ENCODE measurements at places on chromosomes 12 and 14. TPM values are rescaled to one million over a fixed set of nuclear protein-coding genes. Genes with fewer than 3 reads are reported as not detected.

DNA sequence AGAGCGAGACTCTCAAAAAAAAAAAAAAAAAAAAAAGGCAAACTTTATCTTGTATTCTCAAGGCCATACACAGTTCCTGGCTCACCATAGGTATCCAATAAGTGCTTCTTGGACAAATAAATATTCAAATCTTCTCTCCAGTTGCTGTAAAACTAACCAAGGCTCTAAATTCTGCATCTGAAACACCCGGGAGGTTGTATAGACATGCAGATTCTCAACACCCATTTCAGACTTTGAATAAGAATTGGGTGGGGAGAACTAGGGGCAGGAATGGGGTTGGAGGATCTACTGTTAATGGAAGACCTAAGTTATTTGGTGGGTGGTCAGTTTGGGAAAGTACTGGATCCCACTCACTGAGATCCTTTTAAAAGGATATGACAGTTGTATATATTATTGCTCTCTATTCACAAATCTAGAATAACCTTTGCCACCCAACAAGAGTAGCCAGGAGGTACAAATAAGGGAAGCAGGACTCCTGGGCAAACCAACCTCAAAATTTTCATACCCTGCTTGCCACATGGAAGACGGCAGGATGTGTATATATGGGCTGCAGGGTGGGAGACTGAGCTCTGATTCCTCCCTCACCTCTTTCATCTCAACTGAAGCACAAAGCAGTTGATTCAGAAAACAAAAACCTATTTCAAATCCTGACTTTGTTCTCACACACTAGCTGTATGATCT lies 879 bp downstream of the GDF3 start:
- DNase-seq = no peak

The LMNTD1 gene
- total RNA-seq = not detected

DNA sequence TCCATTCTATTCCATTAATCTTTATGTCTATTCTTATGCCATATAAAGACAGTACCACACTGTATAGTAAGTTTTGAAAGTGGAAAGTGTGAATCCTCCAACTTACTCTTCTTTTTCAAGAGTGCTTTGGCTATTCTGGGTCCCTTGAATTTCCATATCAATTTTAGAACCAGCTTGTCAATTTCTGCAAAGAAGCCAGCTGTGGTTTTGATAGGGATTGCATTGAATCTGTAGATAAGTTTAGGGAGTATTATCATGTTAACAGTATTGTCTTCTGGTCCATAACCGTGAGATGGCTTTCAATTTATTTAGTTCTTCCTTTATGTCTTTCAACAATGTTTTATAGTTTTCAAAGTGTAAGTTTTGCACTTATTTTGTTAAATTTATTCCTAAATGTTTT lies 34.2 kb upstream of the GCH1 start:
- no peak for DNase-seq

GRCh38 chr12:31288381-31288780 lies 37.6 kb downstream of the SINHCAF start:
- no peak for DNase-seq

The MYH6 gene
- total RNA-seq = not detected

DNA sequence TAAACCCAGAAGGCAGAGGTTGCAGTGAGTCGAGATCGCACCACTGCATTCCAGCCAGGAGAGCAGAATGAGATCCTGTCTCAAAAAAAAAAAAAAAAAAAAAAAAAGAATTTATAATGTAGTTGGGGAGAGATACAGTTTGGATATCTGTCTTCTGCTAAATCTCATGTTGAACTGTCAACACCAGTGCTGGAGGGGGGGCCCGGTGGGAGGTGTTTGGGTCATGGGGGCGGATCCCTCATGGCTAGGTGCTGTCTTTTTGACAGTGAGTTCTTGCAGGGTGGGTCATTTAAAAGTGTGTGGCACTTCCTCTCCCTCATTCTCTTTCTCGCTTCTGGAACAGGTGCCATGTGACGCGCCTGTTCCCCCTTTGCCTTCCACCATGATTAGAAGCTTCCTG lies 32.8 kb downstream of the CLIP1 start:
- no peak for DNase-seq

The RGS6 gene
- not detected for total RNA-seq

DNA sequence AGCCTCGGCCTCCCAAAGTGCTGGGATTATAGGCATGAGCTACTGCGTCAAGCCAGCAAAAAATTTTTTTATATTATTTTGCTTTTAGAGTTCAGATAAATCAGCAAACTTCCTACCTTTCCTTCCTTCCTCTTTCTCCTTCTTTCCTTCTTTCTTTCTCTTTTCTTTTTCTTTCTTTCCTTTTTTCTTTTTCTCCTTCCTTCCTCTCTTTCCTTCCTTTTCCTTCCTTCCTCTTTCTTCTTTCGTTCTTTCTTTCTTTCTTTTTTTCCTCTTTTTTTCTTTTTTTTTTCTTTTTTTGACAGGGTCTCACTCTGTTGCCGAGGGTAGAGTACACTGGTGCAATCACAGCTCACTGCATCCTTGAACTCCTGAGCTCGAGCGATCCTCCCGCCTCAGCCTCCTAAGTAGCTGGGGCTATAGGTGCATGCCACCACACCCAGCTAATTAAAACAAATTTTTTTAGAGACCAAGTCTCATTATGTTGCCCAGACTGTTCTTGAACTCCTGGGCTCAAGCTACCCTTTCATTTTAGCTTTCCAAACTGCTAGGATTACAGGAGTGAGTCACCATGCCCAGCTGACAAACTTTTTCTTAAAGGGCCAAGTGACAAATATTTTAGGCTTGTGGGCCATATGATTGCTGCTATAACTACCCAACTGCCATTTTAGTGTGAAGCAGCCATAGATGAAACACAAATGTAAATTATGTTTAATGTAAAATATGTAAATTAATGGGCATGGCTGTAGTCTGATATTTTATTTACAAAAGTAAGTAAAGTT lies 7.1 kb upstream of the WASHC4 start:
- peak; percentile 62 for DNase-seq

- DNase-seq = no peak
These were observed 775.7 kb downstream of the SLC6A15 start for GRCh38 chr12:84136862-84137367.

GRCh38 chr12:68137335-68137830 lies 22.2 kb downstream of the IFNG start:
- DNase-seq = no peak

The SLC17A8 gene
- total RNA-seq = not detected

The EIF2B1 gene
- total RNA-seq = 43.8 TPM

GRCh38 chr14:73217411-73217810 lies 19.9 kb upstream of the PAPLN start:
- DNase-seq = no peak

DNA sequence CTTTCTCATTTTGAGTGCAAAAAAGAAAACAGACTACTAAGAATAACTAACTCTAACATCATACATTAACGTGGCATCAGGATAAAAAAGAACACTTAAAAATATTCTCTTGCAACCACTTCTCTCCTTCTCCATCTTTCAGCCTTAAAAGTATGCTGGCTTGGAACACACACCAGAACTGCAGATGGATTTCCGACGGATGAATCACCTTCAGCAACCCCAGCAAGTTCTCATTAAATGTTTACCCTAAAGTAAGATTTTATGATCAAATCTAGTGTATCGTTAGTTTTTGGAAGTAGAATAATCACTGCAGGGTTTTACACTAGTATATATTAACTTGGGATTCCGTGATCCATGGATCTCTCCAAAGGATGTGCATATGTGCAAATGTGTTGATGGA lies 1.2 kb downstream of the NEK9 start:
- peak; percentile 65 for DNase-seq

- DNase-seq = no peak
These were observed 5.6 kb downstream of the EIF4B start for GRCh38 chr12:53011889-53012288.

DNA sequence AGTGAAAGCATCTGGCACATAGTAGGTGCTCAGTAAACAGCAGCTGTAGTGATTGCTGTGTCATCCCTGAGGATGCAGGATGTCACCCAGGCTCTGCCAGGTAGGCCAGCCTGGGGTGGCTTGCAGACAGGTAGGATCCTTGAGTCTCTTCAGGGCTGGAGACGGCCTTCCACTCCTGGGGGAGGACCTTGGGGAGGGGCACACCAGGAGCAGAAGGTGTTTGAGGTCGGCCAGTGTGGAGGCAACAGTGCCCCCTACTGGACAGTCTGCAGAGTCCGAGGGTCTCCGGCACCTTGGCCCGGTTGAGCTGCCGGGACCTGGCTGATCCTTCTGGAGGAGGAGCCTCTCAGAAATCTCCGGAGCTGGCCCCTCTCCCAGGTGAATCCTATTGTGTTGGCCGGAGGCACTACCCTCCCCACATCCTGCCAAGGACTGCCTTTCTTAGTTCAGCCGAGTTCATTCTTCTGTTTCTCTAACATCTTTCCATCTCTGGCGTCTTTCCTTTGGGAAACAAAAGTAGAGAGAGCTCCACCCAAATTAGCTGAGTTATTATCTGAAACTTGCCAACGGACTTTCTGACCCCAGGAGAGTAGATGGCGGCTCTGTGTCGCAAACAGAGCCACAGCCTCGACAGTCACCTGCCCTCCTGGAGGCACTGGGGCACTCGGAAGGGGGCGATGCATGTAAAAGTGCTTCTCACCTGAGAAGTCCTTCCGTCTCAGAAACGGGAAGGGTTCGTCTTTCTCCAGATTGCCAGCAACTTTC lies 41.8 kb upstream of the CLMN start:
- DNase-seq = peak; percentile 2

DNA sequence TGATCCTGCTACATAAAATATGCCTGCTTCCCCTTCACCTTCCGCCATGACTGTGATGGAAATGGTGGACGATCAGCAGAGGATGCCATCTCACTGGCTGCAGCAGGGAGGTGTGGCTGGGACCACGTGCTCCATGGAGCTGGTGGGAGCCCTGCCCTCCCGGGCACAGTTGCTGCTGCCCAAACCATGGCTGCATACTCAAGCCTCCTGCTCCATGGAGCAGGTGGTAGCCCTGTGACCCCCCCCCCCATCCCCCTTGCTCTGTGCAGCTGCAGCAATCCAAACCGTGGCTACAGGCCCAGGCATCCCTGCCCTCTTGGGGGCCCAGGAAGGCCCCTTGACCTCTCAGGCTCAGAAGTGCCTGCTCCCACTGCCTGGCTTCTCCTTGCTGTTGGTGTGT lies 597.5 kb upstream of the LMO3 start:
- DNase-seq = no peak

GRCh38 chr14:32341947-32342846 lies 13.1 kb downstream of the AKAP6 start:
- DNase-seq = no peak

GRCh38 chr14:55938249-55938791 lies 179.9 kb upstream of the PELI2 start:
- DNase-seq = no peak

GRCh38 chr12:129779033-129779432 lies 124.8 kb downstream of the TMEM132D start:
- DNase-seq = no peak

- no peak for DNase-seq
These were observed 3.0 kb downstream of the NTF3 start for GRCh38 chr12:5434647-5435560.

The GPR137C gene
- 1.2 TPM for total RNA-seq

- DNase-seq = no peak
These were observed 7.4 kb upstream of the GLRX5 start for GRCh38 chr14:95527387-95528002.

- no peak for DNase-seq
These were observed 128.5 kb downstream of the TBX3 start for GRCh38 chr12:114555451-114555850.

DNA sequence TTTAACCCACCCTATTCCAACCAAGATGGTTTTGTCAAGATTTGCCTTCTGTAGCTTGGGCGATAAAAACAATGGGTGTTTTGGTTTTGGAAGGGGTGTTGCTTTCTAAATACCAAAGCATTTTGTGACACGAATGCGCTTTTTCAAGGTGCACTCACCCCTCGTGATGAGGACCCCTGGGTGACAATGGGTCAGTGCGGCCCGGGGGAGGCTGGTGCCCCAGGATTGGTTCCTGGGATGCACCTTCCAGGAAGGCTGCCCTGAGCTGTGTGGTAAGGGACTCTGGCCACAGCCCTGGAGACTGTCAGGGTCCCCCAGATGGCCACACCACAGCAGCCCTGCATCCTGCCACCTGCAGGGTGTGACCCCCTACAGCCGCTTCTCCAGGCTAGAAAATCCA lies 180.6 kb upstream of the MYL2 start:
- DNase-seq = no peak

The LRTM2 gene
- not detected for total RNA-seq

The HPD gene
- 0.35 TPM for total RNA-seq

DNA sequence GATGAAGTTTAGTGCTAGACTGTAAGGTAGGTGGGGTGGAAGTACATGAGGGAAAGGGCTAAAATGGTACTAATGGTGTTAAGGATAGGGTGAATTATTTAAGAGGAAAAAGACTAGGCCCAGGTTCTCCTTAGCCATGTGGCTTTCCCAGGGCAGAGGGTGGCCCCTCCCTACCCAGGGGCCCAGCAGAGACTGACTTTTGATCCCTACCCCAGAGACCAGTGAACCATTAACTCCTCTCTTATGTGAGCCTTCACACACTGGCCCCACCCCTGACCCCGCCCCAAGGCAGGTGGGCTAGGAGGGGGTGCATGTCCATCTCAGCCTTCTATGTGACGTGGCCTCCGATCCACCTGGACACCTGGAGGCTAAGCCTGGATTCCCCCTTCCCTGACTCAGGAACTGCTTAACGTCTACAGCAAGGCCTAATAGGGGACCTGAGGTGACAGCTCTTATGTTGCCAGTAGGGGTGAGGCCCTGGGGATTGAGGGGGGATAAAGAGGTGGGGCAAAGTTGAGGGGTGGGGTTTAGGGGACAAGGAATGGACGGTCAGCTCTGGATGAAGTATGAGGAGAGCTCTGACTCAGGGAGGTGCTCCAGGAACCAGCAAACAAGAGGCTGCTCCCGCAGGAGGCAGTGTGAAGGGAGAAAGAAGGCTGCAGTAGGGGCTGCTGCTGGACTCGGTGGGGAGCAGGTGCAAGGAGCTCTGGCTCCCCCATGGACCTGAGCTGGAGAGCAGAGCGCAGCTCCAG lies 757 bp downstream of the SLC39A5 start:
- no peak for DNase-seq

Measured in PC-9 (cell line).